Stimulated activated CD8-positive, alpha-beta memory T cell treated with anti-CD3 and anti-CD28 coated beads, Interleukin-4, amount 100 ng/mL, for 1 hour (primary cell): ENCODE measurements at places on chromosomes 11 and 22.

GRCh38 chr11:66600219-66600618 is 7.2 kb downstream of the CCS start:
- no peak for DNase-seq

DNA sequence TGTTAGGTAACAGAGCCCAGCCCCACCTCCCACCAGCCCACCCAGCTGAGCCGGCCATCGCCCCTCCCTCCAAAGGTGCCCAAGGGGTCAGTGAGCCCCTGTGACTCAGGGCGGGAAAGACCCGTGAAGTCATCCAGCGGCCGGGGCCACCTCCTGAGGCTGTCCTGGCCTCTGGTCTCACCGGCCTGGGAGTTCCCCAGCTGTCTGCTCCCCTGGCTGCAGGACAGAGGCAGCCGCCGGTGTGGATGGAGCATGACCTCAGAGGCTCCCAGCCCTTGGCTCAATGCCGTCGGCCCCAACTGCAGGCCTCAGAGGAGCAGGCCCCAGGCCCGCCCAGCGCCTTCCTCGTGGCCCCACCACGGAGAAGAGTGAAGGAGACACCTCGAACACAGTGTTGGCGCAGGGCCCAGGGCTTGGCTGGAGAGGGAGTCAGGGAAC is 28.7 kb downstream of the RPL3 start:
- no peak for DNase-seq

- DNase-seq, result no peak
These were observed 13.6 kb upstream of the FGF3 start for GRCh38 chr11:69832561-69833413.

DNA sequence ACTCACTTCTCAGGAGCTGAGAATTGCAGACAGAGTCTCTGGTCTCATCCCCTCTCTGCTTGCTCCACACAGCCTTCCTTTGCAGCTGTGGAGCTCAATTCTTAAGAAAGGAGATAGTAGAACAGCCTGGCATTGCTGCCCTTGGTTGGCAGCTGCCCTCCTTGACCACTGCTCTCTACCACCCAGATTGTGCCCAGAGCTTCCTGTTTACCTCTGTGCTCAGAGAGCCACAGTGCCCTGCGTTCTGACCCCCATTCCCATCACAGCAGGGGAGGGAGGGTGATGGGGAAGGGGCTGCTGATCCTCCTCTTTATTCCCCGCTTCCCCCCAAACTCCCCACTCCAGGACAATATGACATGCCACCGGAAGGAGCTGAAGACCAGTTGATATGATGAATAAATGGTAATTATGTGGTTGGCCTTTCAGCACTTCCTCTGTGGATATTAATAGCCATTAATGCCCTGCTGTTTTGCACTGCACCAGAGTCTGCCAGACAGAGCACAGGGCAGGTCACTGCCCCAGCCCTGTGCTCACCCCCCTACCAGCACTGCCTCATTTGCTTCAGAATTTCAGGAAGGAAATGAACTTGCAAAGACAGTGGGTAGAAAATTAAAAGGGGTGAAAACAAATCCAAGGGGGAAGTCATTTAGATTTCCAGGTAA is 426.8 kb upstream of the CADM1 start:
- DNase-seq, result no peak

DNA sequence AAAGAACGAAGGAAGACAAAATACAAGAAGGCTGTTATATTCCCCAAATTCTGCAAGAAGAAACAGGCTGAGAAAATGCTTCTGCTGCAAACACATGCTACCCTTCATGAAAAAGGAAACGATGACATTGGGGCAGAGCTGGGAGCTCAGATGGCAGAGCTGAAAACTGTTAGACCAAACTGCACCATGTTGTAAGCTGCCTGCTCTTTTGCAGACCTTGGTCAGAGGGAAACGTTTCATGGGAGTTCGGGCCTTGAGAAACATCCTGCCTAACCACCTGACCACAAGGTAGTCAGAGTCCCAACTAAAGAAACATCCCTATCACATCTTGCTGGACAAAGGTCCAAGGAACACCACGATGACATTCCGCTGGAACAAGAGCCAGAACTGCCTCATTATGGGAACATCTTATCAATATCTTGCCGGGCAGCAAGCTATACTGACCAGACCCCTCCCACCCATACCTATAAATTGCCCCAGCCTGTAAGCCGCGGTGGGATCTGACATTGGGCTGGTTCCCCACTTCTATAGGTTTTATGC is 110.7 kb upstream of the CTSC start:
- DNase-seq, result no peak

GRCh38 chr11:7849018-7849417 is 52.3 kb upstream of the OR5P2 start:
- DNase-seq, result no peak

GRCh38 chr11:65452806-65453490 is 30.4 kb downstream of the NEAT1 start:
- DNase-seq, result no peak

- DNase-seq, result no peak
These were observed 18.5 kb downstream of the SPECC1L start for GRCh38 chr22:24289114-24289513.

- no peak for DNase-seq
These were observed 144.5 kb downstream of the CCDC34 start for GRCh38 chr11:27218421-27219038.

GRCh38 chr22:30507670-30508069 is 2.2 kb upstream of the SEC14L4 start:
- no peak for DNase-seq

- DNase-seq, result no peak
These were observed 31.3 kb downstream of the DAGLA start for GRCh38 chr11:61711498-61711897.
